Adrenal gland (tissue), 19 donors: ENCODE measurements at places on chromosomes 7 and 10. TPM values are rescaled to one million over a fixed set of nuclear protein-coding genes. Genes with fewer than 3 reads are reported as not detected.

Gene TMEM236
- polyA plus RNA-seq = 0.86 TPM

Gene WASL
- 17.9 TPM for polyA plus RNA-seq

Gene ANKRD30A
- polyA plus RNA-seq = not detected

Gene FAM25C
- polyA plus RNA-seq = not detected

Gene HMX2
- polyA plus RNA-seq = not detected

Gene FAM25G
- not detected for polyA plus RNA-seq

Gene MKLN1
- 25.5 TPM for polyA plus RNA-seq

Gene LRMDA
- polyA plus RNA-seq = 43.0 TPM

Gene ATP6V0A4
- not detected for polyA plus RNA-seq

Gene COL26A1
- polyA plus RNA-seq = 0.64 TPM

Gene KCNIP2
- polyA plus RNA-seq = 3.7 TPM
